Left renal pelvis (tissue), 4 donors: ENCODE measurements at places on chromosomes 3 and 15. TPM values are rescaled to one million over a fixed set of nuclear protein-coding genes. Genes with fewer than 3 reads are reported as not detected.

Gene SERP1
- 138 TPM for polyA plus RNA-seq

Gene FYCO1
- polyA plus RNA-seq = 19.8 TPM

DNA sequence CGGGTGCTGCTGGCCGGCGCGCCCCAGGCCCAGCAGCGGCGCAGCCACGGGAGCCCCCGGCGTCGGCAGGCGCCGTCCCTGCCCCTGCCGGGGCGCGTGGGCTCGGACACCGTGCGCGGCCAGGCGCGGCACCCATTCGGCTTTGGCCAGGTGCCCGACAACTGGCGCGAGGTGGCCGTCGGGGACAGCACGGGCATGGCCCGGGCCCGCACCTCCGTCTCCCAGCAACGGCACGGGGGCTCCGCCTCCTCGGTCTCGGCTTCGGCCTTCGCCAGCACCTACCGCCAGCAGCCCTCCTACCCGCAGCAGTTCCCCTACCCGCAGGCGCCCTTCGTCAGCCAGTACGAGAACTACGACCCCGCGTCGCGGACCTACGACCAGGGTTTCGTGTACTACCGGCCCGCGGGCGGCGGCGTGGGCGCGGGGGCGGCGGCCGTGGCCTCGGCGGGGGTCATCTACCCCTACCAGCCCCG, 777 bp downstream of the LOXL1 start:
- DNase-seq = no peak

- no peak for DNase-seq
These were observed 2.0 kb upstream of the RPUSD2 start for GRCh38 chr15:40567111-40567510.

DNA sequence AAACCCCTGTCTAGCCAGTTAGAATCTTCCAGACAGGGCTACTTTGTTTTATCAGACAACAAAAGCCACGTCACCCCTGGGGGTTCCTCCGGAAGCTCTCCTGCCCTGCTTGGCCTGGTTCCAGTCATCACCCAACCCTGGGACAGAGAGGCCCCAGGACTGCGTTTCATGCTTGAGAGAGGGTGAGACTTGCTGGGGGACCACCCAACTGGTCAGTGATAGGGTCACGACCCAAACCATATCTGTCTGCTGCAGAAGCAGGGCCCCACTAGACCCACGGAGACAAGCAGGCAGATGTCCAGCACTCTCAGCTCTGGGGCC, 1.2 kb downstream of the NT5DC2 start:
- DNase-seq = no peak

- DNase-seq = no peak
These were observed 67.4 kb downstream of the GRIP2 start for GRCh38 chr3:14472471-14473351.

- no peak for DNase-seq
These were observed 618 bp downstream of the PARL start for GRCh38 chr3:183884097-183884426.
